ENCODE measurements at places on chromosomes 2 and 18.

- DNase-seq, result no peak
Observed at GRCh38 chr18:6731222-6731596, 1.7 kb downstream of the ARHGAP28 start.

DNA sequence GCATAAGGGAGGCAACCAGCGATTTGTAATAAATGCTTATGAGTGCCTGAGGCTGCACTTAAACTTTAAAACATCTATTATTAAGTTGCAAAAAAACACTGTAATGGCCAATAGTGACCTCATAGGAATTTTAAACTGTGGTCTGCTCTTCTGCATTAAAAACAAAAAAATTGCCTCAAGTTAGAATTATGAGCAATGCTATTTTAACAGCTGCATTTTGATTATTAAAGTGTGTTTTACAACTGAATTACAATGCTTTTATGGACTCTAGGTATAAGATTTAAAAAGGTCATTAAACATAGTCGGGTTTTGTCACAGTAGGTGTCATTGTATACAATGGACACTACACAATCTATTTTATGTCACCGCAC, 528.7 kb upstream of the FANCL start:
- no peak for DNase-seq

- DNase-seq, result no peak
Observed at GRCh38 chr2:9135822-9136558, 70.6 kb upstream of the ASAP2 start.

DNA sequence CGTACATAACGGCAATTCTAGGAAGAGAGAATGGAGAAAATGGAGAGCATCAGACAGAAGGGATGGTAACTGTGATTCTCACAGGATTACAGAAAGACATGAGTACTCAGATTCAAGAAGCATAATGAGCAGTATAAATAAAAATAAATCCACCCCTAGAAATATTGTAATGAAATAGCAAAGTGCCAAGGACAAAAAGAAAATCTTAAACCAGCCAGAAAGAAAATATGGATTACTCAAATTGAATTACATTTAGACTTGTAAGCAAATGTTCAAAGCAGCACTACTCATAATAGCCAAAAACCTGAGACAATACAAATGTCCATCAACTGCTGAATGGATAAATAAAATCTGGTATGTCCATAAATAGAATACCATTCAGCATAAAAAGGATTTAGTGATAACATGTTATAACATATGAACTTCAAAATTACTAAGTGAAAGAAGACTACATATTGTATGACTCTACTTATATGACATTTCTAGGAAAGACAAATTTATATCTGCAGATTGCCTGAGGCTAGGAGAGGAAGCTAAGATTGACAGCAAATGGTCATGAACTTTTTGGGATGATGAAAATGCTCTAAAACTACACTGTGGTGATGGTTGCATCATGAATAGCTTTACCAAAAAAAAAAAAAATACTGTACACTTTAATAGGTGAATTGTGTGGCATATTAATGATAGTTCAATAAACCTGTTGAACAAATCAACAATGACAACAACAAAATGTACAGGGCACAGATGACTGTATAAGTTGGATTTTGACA, 63.4 kb upstream of the SPTBN1 start:
- DNase-seq, result no peak

- no peak for DNase-seq
Observed at GRCh38 chr2:36452260-36452659, 96.7 kb downstream of the CRIM1 start.

DNA sequence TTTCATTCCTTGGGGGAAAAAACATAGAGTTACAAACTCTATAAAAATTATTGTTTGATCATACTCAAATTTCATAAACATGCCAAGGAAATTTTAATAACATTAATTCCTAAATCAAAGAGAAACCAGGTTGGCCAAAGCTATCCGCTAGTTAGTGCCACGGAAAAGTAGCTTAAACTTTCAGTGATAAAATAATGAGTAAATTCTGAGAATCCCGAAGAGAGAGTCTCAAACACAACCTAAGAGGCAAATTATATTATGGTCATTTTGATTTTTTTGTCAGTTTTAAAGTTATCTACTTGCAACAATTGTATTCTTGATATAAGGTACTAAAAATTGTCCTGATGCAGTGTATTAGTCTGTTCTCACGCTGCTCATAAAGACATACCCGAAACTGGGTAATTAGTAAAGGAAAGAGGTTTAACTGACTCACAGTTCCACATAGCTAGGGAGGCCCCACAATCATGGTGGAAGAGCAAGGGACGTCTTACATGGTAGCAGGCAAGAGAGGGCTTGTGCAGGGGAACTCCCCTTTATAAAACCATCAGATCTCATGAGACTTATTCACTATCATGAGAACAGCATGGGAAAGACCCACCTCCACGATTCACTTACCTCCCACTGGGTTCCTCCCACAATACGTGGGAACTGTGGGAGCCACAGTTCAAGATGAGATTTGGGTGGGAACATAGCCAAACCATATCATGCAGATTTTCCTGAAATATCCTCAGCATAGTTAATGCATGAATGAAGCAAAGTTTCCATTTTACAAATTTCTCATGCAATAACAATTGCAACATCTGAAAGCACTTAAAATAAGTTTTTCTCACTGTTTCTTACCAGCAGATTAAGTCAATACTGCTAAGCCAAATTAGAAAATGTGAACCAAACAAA, 205.9 kb upstream of the STK17B start:
- no peak for DNase-seq

DNA sequence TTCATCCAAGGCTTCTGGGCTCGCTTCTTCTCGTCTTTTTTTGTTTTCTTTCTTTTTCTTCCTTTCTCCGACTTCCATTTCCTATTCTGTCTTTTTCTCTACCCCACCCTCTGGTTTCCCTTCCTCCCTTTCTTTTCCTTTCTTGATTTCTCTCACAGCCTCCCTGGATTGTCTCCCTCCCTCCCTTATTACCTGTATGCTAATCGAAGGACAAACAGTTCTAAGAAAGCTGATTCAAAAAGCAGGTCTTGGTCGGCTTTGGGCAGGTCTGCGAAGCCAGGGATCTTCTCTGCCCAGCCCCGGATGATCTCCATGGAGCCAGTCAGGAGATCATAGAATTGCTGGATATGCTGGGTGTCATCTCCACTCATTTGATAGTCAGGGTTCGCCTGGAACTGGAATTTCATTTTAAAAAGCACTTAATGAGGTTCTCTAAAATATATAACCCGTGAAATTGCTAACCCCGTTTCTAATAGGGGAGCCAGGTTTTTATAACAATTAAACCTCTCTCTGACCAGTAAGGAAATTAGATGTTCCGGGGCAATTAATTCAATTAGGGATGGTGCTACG, 5.9 kb downstream of the NR4A2 start:
- no peak for DNase-seq

- DNase-seq, result peak; percentile 54
Observed at GRCh38 chr2:234544659-234545611, 48.1 kb upstream of the ARL4C start.

GRCh38 chr2:231523451-231524285, 6.6 kb downstream of the NMUR1 start:
- DNase-seq, result no peak

DNA sequence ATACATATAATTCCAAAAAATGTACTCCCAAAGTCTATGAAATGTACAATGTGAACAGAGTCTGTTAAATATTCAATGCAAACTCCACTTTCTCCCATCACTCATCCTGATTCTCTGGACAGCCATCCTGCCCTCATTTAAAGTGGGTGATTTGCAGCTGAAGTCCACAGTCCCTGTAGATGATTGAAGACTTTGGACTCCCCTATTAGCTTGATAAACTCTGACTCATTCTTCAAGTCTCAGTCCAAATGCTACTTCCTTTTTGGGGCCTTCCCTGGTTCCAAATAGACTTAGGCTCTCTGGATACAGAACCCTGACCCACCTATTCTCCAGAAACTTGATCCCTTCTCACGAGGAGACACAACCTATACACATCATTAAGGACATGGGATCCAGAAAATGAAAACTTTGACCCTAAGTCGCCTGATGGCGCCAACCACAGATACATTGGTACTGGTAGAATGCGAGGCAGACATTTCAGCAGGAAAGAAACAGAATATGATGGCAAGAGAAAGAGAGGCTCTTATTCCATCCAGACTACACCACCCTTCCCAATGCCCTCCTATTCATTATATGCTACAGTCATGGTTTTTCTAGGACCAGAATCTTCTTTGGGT, 122.7 kb downstream of the VIT start:
- no peak for DNase-seq

GRCh38 chr2:67389286-67389685, 7.8 kb upstream of the ETAA1 start:
- no peak for DNase-seq

DNA sequence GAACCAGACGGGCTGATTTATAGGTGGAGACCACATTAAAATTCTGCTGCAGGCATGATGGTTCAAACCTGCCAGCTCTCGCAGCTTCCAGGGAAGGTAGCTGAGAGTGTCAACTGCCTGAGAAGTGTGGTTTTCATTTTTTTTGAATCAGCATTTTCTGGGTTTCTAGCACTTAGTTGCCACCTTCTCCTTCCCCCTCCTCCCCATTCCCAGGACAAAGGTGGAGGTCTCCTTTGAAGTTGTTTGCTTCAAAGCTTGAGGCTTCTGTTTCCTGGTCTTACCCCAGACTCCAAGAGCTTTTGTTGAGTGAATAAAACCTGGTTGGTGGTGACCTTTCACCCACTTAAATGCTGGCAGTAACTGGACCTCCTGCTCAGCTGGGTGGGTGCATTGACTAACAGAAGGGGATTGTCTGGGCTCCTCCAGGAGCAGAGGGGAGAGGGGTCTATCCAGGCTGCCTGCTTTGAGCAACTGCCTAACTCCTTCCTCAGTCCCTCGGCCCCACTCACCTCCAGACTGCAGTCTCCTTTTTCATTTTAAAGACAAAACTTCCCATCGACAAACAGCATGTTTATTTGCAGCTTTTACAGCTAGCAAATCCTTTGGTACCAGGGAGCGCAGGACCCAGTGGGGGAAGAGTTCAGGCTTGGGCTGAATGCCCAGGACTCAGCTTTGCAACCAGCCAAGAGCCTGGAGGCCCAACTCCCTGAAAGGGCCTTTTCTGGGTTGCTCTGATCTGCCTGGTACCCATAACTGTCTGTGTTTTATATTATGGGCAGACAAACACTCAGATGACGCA, 3.5 kb downstream of the RHOB start:
- DNase-seq, result peak; percentile 75

DNA sequence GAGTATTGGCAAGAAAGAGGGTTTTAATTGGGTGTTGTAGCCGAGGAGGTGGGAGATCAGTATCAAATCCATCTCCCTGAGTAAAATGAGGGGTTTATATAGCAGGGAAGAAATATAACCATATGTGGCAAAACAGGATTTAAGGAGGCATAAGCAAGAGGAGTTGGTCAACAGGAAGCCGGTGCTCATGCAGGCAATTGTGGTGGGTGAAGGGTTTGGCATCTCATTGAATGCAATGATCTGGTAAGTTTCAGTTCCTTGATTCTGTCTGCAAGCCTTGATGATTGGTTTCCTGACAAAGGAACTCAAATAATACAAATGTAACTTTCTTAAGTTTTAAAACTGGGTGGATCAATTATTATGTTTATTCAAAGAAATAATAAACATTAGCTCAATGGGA, 564.4 kb upstream of the LINC00305 start:
- DNase-seq, result no peak

- no peak for DNase-seq
Observed at GRCh38 chr2:198706476-198707082, 751.2 kb downstream of the SATB2 start.

DNA sequence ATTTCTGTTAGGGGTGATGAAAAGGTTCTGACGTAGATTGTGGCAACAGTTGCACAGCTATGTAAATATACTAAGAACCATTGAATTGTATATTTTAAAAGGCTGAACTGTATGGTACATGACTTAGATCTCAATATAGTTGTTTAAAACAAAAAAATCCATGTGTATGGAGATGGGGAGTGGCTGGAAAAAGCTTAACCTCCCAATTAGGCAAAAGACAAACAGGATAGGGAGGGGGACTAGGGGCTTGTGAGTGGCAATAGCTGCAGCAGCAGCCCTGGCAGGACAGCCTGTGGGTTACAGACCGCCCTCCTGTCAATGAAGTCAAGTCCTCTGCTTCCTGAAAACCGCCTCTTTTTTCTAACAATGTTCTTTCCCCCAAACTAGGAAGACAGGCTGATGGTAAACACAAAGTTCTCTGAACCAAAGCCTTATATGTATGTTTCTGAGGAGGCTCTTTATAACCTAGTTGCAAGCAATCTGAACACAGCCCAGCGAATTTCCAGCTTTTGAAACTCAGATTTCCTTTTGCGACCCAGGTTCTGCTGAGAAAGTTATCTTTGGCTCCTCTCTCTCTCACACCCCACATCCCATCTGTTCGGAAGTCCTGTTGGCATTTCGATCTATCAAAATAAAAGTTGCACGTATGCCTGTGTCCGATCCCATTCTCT, 10.3 kb downstream of the ATP8B1 start:
- no peak for DNase-seq

- DNase-seq, result peak; percentile 62
Observed at GRCh38 chr2:8438996-8439395, 242.9 kb upstream of the ID2 start.

GRCh38 chr2:45836316-45836715, 184.8 kb downstream of the PRKCE start:
- DNase-seq, result no peak

DNA sequence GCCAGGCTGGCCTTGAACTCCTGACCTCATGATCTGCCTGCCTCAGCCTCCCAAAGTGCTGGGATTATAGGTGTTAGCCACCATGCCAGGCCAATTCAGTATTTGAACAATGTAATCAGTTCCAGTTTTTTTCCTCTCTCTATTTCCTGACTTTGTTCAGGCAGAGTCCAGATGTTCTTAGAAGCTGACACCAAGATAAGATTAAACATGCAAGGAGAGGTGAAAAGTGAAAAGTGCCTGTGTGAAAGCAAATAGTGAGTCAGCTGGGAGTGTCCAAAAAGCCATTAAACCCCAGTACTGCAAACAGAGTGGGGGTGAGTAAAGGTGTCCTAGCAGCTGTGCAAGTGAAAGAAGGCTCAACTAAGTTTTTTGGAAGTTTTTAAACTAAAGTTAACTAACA, 231.5 kb downstream of the PTH2R start:
- no peak for DNase-seq

- DNase-seq, result no peak
Observed at GRCh38 chr2:234146087-234146826, 95.8 kb downstream of the SPP2 start.

- no peak for DNase-seq
Observed at GRCh38 chr2:67451086-67451832, 54.1 kb downstream of the ETAA1 start.

GRCh38 chr2:105556366-105556765, 157.5 kb upstream of the FHL2 start:
- DNase-seq, result no peak

DNA sequence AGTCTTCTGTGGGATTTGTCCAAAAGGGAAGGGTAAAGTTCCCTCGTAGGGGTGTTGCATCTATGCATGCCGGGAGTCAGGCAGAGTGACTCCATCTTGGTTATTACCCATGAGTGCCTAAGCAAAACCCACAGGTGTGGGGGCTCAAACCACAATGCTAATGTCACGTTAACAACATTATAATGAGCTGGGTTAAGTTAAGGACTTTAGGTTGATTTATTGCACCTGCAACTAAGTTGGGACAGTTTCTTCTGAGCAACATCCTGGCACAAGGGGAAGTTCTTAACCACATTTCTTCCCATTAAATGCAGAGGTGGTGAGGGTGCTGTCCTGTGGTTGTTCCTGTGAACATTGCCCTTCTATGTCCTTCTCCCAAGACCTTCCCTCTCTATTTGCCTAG, 1596.8 kb upstream of the SLC39A10 start:
- DNase-seq, result no peak
